ENCODE measurements at places on chromosomes 3 and 15.

DNA sequence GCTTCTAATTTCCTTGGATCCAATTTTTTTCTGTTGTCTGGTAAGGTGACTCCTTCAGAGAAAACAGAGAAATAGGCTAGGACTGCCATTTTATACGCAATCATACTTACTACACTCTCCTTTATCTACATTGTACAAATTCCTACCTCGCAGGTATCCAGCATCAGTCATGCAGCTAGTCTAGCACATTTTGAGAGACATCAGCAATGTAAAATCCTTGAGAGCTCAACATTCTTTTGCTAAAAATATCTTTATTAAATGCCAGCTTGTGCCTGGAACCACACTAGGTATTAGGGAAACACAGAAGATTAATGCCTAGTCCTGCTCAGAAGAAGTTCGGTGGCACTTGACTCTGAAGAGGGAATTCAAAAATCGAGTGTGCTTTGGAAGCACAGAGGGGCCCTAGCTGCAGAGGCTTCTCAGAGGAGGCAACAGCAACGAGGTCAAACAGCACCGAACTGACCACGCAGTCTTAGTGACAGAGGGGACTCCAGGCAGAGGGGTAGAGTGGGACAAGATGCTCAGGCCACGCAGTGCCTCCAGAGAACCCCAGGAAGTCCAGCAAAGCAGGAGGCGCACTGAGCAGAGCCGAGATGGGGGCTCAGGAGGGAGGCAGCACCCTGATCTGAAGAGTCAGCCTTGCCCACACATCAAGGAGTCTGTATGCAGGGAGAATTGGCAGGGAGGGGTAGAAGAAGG, 3.5 kb downstream of the FAM174B start:
- DNase-seq, result peak; percentile 47

DNA sequence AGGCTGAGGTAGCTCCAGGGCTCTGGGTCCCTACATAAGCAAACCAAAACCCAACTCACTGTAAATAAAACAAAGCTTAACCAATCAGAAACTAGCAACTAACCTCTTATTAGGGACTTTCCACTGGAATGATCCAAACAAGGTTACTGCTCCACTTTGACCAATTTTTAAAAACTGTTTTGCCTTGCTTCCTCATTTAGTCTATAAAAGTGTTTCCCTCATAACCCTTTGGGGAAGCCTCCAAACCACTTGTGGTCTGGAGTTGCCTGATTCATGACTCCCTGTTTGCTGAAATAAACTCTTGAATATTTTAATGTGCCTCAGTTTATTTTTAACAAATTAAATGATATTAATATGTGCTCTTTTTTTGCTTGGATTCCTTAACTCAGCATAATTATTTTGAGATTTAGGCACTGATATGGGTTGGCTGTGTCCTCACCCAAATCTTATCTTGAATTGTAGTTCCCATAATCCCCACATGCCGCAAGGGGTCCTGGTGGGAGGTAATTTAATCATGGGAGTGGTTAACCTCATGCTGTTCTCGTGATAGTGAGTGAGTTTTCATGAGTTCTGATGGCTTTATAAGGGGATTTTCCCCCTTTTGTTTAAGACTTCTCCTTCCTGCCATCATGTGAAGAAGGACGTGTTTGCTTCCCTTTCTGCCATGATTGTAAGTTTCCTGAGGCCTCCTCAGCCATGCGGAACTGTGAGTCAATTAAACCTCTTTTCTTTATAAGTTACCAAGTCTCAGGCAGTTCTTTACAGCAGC, 90.6 kb downstream of the CD200R1L start:
- DNase-seq, result no peak

DNA sequence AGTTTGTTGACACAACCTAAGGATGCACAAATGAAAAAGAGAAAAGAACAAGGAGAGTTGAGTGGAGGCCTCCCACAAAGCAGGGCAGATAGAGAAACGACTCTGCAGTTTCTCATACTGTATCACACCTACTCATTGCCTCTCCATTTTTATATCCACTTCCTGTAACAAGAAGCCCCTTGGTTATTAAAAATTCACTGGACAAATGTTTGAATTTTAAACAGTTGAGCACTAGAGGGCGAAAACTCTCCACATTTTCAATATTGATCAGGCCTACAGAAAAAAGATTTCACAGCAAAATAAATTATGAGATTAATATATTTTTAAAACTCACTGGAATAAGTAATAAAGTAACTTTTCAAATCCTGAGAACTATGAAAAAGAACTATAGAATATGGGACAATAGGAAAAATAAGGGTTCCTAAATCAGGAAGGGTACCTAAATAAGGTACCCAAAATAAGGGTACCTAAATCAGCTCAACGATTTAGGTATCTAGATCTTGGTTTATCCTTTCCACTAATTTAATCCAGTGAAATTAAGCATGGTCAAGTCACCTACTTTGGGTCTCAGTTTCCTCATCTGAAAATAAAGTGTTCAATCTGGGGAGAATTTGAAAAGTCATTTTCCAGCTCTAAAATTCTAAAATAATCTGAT, 47.0 kb upstream of the PPIB start:
- DNase-seq, result no peak

- DNase-seq, result no peak
These were observed 8.7 kb upstream of the PAQR9 start for GRCh38 chr3:142972092-142972753.

GRCh38 chr3:48619541-48620524, 1.7 kb downstream of the TMEM89 start:
- no peak for DNase-seq

- DNase-seq, result peak; percentile 38
These were observed 50.4 kb upstream of the PCSK6 start for GRCh38 chr15:101539930-101540329.
